T-cell (primary cell): ENCODE measurements at places on chromosomes 12 and 14.
A peak's percentile ranks its signal among the peaks of the same experiment; 100 is the strongest.

DNA sequence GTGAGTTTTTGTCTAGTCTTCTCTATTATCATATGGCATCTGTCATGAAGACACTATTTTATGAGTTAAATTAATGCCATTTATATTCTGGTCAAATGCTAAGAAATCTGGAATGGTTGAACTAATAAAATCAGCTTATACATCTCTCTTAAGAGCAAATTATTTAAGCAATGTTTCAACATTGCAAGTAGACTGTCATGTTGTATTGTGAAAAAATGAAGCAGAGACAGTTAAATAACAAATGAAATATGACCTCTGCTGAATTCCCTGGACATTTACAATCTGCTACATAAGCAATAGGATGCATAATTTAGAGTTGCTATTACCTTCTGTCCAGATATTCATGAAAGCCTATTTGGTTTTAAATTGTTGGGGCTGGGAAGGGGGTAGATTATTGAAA is 30.6 kb downstream of the NAV3 start:
- DNase-seq, result no peak

DNA sequence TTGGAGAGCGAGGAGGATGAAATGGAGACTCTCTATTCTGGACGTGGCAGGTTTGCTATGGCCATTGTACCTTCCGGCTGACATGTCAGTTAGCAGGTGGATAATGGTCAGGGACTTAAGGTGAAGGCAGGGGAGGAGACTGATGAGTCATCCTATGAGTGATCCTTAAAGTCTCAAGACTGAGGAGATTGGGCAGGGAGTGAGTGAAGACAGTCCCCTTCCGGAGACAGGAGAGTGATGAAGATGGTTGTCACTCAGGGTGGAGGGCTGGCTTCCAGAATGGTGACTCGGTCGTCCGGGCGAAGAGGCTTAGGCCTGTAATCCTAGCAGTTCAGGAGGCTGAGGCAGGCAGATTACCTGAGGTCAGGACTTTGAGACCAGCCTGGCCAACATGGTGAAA is 49.8 kb upstream of the CCDC63 start:
- DNase-seq, result no peak

GRCh38 chr14:104373055-104373854 is 206.3 kb upstream of the C14orf180 start:
- no peak for DNase-seq

- no peak for DNase-seq
Observed at GRCh38 chr12:113061061-113061694, 4.6 kb downstream of the DTX1 start.

DNA sequence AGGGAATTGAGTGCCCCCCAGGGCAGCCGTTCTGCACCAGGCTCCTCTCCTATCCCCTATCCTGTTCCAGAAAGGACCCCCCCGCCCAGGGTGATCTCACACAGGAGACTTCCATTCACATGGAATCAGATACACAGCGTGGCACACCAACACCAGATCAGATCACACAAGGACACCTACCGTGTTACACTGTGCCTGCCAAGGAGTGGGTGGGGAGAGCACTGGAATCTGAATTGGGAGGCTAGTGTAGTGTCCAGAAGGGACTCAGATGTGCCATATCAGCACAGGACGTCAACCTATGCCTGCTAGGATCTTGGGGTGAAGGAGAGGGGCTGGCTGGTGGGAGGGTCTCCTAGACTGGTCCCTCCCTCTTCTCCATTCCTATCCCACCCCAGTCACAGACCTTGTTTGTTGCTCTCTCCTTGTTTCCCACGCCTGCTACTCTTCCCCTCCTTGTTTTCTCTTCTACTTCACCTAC is 2.3 kb downstream of the PTMS start:
- no peak for DNase-seq

GRCh38 chr12:43459285-43459684 is 92.7 kb downstream of the ADAMTS20 start:
- DNase-seq, result no peak

- DNase-seq, result peak; percentile 58
Observed at GRCh38 chr14:24339284-24340151, at the start of gene RIPK3. Gene RIPK3 (minus strand): TSS chr14:24339991. CDS start chr14:24339826, 165 bp downstream.

DNA sequence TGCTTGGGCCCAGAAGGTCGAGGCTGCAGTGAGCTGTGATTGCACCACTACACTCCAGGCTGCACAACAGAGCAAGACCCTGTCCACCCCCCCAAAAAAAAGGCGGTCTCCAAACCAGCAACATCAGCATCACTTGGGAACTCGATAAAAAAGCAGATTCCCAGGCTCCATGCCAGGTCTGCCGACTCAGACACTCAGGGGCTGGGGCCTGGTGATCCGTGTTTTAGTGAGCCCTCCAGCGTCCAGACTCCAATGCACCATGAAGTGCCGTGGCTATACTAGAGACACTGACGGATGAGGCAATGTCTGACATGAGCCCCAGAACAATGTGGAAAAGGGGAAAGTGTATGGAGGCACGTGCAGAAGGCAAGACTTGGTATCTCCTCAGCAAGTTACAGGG is 28.8 kb downstream of the SCARB1 start:
- DNase-seq, result no peak

- DNase-seq, result no peak
Observed at GRCh38 chr12:115023279-115024265, 339.6 kb upstream of the TBX3 start.

GRCh38 chr14:38208618-38209562 is 1.2 kb downstream of the SSTR1 start:
- no peak for DNase-seq

DNA sequence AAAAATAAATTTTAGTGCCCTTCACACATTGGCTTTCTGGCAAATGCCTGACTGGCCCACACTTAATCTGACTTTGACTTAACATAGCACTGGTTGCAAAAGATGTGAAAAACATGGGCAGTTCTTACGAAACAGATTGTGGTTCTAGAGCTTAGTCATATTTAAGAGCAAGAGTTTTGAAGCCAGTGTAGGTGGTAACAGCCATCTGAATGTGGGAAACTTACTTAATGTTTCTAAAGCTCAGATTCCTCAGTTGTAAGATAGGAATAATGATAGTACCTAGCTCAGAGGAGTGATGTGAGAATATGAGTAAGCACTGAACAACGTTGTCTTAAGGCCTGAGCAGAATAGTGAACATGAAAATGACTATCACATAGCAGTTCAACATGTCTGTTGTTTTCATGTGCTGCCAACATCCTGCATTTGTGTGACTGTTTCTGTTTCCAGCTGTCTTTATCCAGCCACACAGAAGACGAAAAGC is 262.7 kb downstream of the SYT1 start:
- DNase-seq, result no peak

- DNase-seq, result no peak
Observed at GRCh38 chr14:73286598-73286997, 49.3 kb downstream of the PAPLN start.

GRCh38 chr14:77303417-77304156 is 17.1 kb downstream of the POMT2 start:
- no peak for DNase-seq

GRCh38 chr12:54173066-54173726 is 15.6 kb downstream of the SMUG1 start:
- peak; percentile 19 for DNase-seq

DNA sequence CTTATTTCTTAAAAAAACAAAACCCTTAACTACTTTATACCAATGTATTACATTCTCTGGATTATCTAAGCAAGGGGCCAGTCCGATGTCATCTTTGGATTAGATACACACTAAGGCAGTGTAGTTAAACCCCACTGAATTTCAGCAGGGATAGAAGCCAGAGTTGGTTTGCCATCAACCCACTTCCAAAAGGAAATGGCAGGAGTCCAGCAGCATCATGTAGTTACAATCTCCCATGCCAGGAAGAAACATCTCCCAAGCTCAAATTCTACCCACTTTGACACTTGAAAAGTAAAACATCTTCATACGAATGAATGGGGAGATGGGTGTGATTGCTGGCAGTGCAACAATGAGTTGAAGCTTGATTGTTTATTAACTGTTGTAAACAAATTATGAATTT is 203.5 kb upstream of the PLXNC1 start:
- DNase-seq, result no peak

DNA sequence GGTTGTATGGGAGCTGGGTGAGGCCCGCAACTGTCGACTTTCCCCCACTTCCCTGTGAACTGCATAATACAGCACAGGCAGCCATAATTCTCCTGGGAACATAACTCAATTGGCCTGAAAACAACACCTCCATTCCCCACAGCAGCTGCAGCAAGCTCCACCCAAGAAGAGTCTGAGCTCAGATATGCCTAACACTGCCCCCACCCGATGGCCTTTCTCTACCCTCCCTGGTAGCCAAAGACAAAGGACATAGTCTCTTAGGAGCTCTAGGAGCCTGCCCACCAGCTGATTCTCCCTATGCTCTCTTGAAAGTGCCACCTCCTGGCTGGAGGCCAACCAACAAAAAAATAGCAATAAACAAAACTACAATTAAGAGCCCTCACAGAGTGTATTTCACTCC is 542.7 kb upstream of the LMO3 start:
- no peak for DNase-seq

- DNase-seq, result no peak
Observed at GRCh38 chr14:68780358-68781160, 12.3 kb downstream of the ZFP36L1 start.

- DNase-seq, result no peak
Observed at GRCh38 chr12:91327889-91328288, 145.3 kb upstream of the DCN start.

- peak; percentile 63 for DNase-seq
Observed at GRCh38 chr14:72714094-72714493, 179.8 kb downstream of the DPF3 start.

GRCh38 chr12:71840231-71840847 is 780 bp downstream of the TBC1D15 start:
- DNase-seq, result peak; percentile 38

DNA sequence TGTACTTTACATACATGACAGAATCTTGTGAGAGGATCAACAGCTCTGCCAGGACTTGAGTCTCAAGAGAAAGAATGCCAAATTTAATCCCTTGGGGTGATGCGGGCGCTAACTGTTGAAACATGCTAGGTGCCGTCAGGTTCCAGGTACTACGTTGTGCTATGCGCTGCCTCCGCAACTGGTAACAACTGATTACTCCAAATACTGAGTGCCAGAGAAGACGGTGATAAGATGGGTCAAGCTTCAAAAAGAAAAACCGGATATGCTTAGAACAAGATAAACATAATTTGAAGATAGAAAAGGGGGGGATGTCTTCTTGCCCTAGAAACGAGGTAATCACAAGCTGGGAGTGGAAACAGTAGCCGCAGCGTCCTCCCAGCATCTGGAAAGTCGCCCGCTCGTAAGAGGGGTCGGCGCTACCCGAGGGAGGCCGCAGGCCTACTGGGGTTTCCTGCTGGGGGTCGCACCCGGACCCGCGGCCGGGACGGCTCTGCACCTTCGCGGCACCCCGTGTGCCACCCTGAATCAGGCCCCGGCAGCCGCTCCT is 678 bp downstream of the ZBTB25 start:
- DNase-seq, result no peak

DNA sequence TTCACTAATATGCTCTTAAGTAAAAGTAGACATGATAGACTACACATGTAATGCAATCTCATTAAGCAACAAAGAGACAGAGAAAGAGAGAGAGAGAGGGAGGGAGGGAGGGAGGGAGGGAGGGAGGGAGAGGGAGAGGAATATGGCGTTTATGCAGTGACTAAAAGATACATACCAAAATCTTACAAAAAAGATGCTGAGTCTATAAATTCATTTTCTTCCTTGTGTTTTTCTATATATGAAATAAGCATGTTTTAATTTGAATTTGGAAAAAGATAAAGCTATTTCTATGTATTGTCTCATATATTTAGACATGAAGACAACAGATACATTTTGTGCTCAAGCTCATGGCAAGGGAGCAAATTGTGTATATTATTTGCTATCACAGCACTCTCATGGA is 44.1 kb downstream of the LRFN5 start:
- no peak for DNase-seq

GRCh38 chr12:53039851-53040250 is 10.0 kb upstream of the TNS2 start:
- no peak for DNase-seq

GRCh38 chr14:102949062-102949800 is 26.8 kb downstream of the AMN start:
- DNase-seq, result peak; percentile 37

DNA sequence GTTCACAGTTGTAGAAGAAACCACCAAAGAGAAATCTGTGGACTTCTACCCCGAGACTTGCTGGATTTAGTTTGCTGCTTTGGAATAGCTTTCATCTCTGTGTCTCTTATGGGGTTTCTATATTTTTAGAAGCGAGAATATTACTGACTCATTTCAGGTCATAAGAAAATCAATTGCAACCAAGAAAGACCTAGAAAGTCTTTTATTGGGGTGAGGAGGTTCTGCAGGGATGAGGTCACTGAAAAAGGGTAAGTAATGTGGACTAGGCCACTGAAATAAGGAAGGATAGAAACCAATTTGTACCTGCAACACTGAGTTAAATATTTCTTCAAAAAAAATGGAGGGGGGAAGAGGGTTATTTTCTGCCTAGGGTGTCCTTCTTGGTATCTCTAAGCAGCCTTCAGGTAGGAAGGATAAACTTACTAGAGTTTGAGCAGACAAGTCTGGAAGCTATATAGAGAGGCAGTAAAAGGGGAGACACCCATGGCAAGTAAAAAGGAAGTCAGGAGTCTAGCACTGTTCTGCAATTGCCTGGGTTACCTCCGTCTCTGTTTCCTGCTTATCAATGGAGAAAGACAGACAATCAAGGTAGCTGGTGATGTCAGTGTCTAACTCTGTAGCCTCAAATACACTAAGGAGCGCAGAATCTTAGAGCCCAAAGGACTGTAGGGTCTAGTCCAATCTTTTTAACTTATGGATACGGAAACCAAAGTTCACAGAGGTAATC is 19.6 kb upstream of the KERA start:
- no peak for DNase-seq

DNA sequence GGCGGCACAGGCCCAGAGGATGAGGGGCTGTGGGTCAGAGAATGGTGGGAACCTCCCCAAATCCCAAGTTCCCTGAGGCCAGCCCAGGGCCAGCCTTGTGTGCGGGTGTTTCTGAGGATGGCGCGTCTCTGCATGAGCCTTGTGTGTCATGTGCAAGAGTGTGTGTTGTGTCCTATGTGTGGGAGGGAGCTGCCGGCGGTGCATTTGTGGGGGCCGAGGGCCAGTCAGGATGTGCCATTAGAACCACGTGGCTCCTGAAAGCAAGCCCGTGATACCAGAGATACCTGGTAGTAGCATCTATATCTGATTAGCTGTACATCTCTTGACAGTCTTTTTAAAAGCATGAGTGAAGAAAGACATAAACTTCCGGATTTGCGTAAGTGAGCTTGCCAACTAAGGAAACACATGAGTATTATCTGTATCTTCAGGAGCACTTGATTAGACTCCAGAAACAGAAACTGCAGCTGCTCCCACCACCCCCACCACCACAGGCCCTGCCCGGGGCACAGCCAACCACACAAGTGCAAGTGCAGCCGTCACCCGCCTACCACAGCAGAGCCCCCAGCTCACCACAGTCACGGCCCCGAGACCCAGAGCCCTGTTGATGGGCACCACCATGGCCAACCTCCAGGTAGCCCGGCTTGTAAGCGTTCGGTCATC is 19.2 kb downstream of the DDX51 start:
- no peak for DNase-seq

GRCh38 chr12:68350753-68351152 is 18.6 kb upstream of the MDM1 start:
- no peak for DNase-seq

GRCh38 chr12:76813265-76813664 is 49.4 kb downstream of the ZDHHC17 start:
- DNase-seq, result no peak
